ENCODE measurements at places on chromosomes 1 and 21. TPM values are rescaled to one million over a fixed set of nuclear protein-coding genes. Genes with fewer than 3 reads are reported as not detected.

- DNase-seq: no peak
Measured at GRCh38 chr1:16165073-16165364, 9.2 kb upstream of the EPHA2 start.

DNA sequence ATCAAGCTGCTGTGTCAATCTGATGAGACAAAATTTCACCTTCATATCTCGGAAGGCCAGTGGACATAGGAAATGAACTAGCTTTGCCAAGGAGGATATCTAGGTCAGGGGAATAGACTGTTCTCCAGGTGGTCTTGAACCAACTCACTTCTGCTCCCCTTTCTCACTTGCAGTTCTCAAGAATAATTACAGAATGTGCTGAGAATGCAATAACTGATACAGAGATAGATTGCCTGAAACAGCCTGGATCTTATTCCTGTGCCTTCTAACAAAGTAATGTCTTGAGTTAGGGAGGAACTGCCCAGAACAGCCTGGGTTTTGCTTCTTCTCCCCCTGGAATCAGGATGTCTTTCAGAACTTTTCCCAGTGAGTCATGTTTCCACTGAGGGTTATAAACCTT is 636.7 kb downstream of the KCNT2 start:
- DNase-seq: no peak

GRCh38 chr1:180301135-180301742 is 71.2 kb downstream of the LHX4 start:
- no peak for DNase-seq

ADAMTSL4 gene
- total RNA-seq: 6.1 TPM

MSH4 gene
- total RNA-seq: 0.63 TPM

SAMD11 gene
- total RNA-seq: 15.7 TPM
